Brain microvascular endothelial cell (primary cell): ENCODE measurements at places on chromosomes 1 and 21.

DNA sequence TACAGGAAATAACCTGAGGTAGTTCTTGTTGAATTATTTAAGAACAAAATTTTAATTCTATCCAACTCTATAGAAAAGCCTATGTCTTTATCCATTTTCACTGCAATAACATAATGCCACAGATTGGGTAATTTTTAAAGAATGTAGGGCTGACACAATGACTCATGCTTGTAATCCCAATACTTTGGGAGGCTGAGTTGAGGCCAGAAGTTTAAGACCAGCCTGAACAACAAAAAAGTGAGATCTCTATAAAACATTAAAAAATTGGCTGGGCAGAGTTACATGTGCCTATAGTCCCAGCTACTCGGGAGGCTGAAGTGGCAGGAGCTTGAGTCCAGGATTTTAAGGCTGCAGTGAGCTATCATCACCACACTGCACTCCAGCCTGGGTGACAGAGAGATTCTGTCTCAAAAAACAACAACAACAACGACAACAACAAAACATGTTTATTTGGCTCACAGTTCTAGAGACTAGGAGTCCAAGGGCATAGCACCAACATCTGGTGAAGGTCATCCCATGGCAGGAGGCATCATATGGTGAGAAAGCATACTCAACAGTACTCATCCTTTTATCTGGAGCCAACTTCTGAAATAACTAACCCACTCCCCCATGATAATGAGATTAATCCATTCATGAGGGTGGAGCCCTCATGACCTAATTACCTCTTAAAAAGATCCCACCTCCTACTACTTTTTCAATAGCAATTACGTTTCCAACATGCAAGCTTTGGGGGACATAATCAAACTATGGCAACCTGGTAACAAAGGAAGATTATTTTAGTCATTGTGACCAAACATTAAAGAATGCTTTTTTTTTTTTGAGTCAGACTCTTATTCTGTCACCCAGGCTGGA lies 59.6 kb downstream of the ABL2 start:
- peak; percentile 68 for DNase-seq

DNA sequence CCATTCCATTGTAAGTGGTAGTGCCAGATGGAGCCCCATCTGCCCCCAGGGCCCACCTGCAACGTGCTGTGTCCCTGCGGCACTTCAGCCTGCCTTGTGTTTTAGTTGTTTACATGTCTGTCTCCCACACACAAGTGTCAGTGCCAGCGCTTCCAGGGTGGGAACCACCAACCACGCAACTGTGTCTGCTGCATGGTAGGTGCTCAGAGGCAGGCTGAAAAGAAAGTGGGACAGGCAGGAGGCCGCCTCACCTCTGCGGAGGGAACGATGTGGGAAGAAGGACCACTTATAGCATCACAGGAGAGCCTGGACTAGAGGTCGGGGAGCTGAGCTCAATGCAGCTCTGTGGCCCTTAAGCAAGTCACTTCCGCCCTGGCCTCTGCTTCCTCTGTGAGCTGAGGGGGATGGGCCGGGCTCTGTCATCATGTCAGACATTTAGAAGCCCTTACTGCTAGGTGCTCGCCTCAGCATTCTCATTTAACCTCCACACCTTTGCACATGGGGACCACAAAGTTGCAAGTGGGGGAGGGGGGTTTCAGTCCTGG lies 17.9 kb downstream of the SLC9A1 start:
- DNase-seq: no peak

DNA sequence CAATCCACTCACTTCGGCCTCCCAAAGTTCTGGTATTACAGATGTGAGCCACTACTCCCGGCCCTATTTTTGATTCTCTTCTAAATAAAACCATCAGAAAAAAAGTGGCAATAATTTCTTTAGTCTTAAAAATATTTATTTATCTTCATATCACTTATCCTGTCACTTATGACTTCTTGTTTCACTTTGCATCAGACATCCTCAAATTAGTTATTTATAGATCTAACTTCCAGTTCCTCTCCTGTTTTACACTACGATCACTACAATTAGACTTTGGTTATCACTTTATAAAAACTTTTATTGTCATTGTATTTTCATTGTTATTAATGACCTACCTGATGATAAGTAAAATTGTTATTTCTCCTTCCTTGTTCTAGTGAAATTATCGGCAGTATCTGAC lies 783.4 kb upstream of the BRINP3 start:
- no peak for DNase-seq

DNA sequence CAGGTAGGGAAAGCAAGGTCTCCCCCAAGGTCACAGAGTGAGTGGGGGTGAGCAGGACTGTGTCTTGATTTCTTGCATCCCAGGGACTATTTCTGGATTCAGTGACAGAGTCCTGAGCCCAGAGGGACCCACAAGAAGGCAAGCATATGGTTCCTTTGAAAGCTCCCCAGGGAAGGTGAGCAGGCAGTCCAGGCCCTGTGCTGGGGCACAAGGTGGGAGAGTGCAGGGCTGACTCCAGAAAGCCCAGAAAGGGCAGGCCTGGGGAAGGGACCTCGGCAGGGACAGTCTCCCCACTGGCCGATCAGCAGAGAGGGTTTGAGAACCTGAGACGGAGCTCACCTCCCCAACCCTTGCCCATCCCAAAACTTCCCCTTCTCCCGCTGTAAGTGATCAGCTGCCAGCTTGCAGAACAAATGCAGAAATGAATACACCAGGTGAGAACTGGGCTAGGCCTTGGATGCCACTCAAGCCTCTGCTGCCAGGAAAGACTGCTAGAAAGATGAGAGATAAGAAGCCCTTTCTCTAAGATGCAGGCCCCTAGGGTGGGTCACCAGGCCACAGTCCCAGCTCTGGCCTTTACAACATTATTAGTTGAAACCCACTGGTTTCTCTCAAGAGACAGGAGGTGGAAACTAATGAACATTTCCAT lies 121.0 kb downstream of the GLIS1 start:
- DNase-seq: no peak

GRCh38 chr1:76352741-76353435 lies 278.3 kb downstream of the ST6GALNAC3 start:
- DNase-seq: no peak

- no peak for DNase-seq
Measured at GRCh38 chr1:206933333-206933945, 11.7 kb upstream of the FCMR start.

GRCh38 chr21:42234041-42234440 lies 15.1 kb downstream of the ABCG1 start:
- DNase-seq: no peak

- DNase-seq: no peak
Measured at GRCh38 chr1:228417483-228418203, 982 bp upstream of the TRIM17 start.

DNA sequence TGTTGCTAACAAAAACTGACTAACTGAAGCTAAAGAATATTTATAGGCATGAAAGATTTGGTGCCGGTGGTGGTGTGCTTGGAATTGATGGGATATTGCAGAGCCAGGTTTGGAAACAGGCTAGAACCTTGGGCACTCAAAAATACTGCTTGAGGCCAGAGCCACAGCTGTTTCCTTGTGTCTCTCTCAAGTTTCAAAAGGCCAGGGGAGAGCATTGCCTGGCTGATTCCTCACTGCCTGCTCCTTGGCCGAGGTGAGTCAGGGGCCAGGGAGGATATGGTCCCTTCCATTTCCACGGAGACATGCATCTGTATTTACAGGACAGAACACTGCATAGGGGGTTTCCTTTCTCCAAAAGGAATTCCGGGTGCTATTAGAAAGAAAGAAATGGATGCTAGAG lies 36.1 kb upstream of the IVNS1ABP start:
- DNase-seq: no peak

GRCh38 chr21:45450423-45451090 lies 45.6 kb downstream of the COL18A1 start:
- no peak for DNase-seq

- DNase-seq: no peak
Measured at GRCh38 chr1:224185208-224185607, 2.2 kb downstream of the DEGS1 start.

- no peak for DNase-seq
Measured at GRCh38 chr1:184297244-184297750, 89.5 kb upstream of the C1orf21 start.

- DNase-seq: no peak
Measured at GRCh38 chr21:27683292-27683691, 716.4 kb upstream of the ADAMTS5 start.

DNA sequence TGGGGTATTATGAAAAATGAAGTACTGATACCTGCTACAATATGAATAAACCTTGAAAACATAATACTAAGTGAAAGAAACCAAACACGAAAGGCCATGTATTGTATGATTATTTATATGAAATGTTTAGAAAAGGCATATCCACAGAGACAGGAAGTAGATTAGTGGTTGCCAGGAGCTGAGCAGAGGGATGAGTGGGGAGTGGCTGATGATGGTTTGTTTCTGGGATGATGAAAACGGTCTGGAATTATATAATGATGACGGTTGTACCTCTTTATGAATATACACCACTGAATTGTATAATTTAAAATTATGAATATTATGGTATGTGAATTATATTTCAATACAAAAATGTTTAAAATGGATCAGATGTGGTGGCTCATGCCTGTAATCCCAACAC lies 63.8 kb upstream of the MPC2 start:
- DNase-seq: no peak

GRCh38 chr1:112515311-112516009 lies 6.7 kb downstream of the WNT2B start:
- peak; percentile 46 for DNase-seq

- no peak for DNase-seq
Measured at GRCh38 chr1:204584699-204585372, 68.6 kb downstream of the MDM4 start.
